Sigmoid colon (tissue), 7 donors: ENCODE measurements at places on chromosomes 11 and 22. TPM values are rescaled to one million over a fixed set of nuclear protein-coding genes. Genes with fewer than 3 reads are reported as not detected.

Gene AMPD3
- 4.2 TPM for polyA plus RNA-seq

Gene CNTN5
- 0.13 TPM for polyA plus RNA-seq

Gene BATF2
- polyA plus RNA-seq, result 11.6 TPM

Gene VSIG10L2
- not detected for polyA plus RNA-seq

Gene ACRV1
- polyA plus RNA-seq, result not detected

Gene PNPLA5
- polyA plus RNA-seq, result not detected

Gene OR52N4
- polyA plus RNA-seq, result not detected

Gene CRYBB3
- polyA plus RNA-seq, result 0.67 TPM

Gene KRTAP5-7
- not detected for polyA plus RNA-seq

Gene MMP3
- 1.3 TPM for polyA plus RNA-seq

Gene ASPHD2
- 1.8 TPM for polyA plus RNA-seq

Gene FXYD6
- polyA plus RNA-seq, result 46.4 TPM

Gene DBX1
- not detected for polyA plus RNA-seq

Gene RIC3
- polyA plus RNA-seq, result 4.7 TPM

Gene OR8G1
- polyA plus RNA-seq, result not detected

Gene GPR83
- polyA plus RNA-seq, result not detected

Gene SPECC1L
- polyA plus RNA-seq, result 17.4 TPM

Gene APOA1
- 0.32 TPM for polyA plus RNA-seq

Gene LINC01488
- polyA plus RNA-seq, result not detected

Gene GAL
- polyA plus RNA-seq, result not detected

Gene TEX12
- not detected for polyA plus RNA-seq

Gene THRSP
- not detected for polyA plus RNA-seq

Gene AIFM3
- polyA plus RNA-seq, result 105 TPM

Gene CARD18
- not detected for polyA plus RNA-seq

Gene PAMR1
- polyA plus RNA-seq, result 6.6 TPM
